Fibroblast of skin of right biceps (primary cell): ENCODE measurements at places on chromosomes 1 and 21.

DNA sequence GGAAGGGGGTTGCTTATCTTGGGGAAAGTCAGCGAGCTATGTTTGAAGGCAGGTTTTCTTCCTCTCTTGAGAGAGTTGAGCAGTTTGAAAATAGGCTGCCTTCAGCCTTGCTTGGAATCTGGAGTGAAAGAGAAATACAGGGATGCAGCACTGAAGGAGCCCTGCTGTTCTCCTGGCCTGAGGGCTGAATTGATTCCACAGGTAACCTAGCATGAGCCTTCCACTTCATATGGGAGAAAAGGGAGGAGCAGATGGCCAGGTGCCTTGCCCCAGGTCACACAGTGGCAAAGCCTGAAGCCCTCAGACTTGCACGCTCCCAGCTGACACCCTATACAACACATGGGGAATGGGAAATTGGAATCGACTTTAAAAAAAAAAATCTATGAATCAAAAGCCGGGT is 88.0 kb upstream of the WLS start:
- DNase-seq, result no peak

- peak; percentile 64 for DNase-seq
These were observed 33.5 kb upstream of the C1orf53 start for GRCh38 chr1:197868751-197869489.

- peak; percentile 70 for DNase-seq
These were observed 278.8 kb downstream of the ASTN1 start for GRCh38 chr1:176885751-176886150.

DNA sequence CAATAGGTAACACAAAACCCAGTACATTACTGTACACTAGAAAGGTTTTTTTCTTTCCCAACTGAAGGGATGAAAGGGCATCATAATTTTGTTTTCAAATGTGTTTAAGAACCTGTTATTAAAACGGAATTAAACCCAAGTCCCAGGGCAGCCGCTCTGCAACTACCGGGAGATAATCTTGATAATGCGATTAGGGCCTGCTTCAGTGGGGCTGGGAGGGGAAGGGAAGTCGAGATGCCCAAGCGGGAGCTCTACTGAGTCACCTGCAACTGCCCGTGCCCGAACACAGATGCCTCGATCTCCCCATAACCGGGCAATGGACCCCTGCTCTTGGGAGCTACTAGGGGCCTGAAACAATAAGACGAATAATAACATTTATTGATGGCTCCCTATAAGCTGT is 61.4 kb downstream of the KAZN start:
- no peak for DNase-seq

DNA sequence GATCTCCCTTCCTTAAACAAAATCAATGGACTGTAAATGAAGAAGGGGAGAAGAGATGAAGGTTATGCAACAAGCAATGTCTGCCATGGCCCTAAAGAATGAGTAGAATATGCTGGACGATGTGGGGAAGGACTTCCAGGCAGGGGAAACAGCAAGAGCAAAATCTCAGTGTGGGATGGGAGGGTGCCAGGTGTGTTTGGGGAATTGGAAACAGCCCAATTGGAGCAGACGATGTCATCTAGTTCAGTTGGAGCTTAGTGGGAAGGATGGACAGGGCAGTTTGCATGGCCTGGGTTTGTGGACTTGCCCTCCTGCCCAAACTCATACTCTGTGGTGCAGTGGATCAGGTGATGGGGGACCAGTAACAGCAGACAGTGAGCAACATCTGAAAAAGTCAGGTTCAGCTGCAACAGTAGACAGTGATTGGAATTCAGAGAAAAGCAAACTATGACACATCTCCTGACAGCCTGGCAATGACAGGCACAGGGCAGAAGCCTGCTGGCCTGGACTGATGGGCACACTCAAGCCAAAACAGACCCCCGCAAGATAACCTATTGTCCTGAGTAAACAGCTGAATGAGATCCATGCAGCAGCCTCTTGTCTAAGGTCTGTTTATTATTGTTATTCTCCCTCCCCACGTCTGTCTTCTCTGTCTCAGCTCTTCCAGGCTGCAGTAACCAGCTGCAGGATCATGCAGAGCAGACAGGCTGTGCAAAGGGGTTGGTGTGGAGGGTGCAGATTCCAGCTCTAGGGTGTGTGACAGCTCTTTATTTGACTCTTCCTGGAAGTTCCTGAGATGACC is 50.5 kb upstream of the PRELP start:
- no peak for DNase-seq

DNA sequence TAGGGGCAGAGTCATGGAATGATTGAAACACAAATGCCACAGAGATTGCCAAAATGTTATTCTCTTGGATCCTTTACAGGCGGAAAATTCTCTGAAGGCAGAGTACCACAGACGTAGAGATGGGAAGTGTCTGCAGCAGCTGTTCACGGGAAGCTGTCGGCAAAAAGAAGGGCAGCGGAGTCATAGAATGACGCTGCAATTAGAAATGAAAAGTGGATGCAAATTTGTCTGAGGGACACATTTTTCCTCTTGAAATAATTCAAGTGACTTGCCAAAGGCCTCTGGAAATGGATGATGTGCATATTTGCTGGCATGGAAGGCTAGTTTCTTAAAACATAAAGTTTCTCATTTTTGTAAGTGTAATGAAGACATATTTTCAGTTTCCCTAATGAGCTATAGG is 77.5 kb upstream of the PLD5 start:
- no peak for DNase-seq
